ENCODE measurements at places on chromosomes 2 and 18.

- no peak for DNase-seq
Observed at GRCh38 chr18:47929681-47930198, 719 bp downstream of the SMAD2 start.

DNA sequence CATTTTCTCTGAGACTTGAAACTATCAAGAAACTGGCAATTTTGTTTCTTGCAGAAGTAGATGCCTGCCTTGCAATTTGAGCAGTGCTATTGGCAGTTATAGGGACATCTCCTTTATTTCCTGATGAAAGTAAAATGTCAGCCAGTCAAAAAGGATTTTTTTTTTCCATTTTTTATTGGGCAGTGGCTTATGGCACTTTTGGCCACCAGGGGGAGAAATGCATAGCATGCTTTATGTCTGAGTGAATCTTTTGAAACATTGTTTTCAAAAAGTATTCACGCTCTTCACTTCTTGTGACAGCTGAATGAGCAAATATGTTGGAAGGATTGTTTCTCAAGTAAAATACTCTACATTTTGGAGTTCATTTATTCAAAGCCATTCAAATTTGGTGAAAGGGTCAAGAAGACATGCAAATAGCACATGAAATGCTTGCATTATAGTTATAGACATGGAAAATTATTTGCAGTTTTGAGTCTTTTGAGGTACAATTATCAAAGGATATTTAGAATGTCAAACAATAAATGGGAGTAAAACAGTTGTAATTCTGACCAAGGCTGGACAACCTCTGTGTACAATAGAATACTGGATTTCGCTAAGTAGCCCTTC lies 491.0 kb downstream of the CDH2 start:
- no peak for DNase-seq

GRCh38 chr2:143205106-143205764 lies 76.0 kb downstream of the ARHGAP15 start:
- no peak for DNase-seq

GRCh38 chr2:180907731-180908130 lies 72.7 kb upstream of the UBE2E3 start:
- DNase-seq = no peak

- DNase-seq = no peak
Observed at GRCh38 chr2:237652854-237653253, 25.5 kb downstream of the LRRFIP1 start.

GRCh38 chr18:66560094-66560493 lies 43.8 kb downstream of the CDH19 start:
- no peak for DNase-seq

DNA sequence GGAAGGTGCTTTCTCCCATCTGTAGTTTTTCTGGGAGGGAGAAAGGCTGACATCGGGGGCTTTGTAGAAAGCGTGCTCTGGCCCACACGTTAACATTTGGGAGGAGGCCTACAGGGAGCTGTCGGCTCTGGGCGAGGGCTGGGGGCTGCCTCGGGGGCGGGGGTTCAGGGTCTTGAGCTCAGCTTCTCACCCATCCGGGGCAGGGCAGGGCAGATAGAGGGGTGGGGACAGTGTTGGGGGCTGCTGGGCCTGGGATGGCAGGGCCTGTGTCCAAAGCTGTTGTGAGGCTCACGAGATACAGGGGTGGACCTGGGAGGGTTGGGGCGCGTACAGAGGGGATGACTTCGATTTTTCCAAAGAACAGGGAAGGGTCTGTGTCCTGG lies 27.0 kb downstream of the NFATC1 start:
- no peak for DNase-seq

- DNase-seq = no peak
Observed at GRCh38 chr2:58131191-58132011, 84.8 kb downstream of the VRK2 start.

DNA sequence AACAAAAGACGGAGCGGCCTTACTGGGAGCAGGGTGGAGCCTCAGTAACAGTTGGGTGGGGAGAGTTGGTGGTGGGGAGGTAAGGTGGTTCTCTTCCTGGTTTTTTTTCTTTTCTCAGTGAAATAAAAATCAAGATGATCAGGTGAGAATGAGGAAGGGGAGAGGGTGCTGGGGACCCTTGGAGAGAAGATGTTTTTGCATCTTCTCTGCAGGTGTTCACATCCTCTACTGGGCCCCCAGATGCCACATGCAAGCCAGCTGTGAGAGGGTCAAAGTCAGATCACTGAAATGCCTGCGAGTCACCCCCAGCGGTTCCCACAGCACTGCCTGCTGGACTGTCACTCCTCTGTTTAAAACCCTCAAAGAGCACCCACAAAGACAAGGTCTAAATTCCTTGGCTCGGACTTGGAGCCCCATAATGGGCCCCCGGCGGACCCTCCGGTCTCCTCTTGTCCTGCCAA lies 69.8 kb upstream of the FHL2 start:
- DNase-seq = no peak

All from CD8-positive, alpha-beta T cell (primary cell).